CD4-positive, alpha-beta memory T cell (primary cell): ENCODE measurements at places on chromosomes 4 and X. TPM values are rescaled to one million over a fixed set of nuclear protein-coding genes. Genes with fewer than 3 reads are reported as not detected.

NOX1 gene
- not detected for polyA plus RNA-seq

DNA sequence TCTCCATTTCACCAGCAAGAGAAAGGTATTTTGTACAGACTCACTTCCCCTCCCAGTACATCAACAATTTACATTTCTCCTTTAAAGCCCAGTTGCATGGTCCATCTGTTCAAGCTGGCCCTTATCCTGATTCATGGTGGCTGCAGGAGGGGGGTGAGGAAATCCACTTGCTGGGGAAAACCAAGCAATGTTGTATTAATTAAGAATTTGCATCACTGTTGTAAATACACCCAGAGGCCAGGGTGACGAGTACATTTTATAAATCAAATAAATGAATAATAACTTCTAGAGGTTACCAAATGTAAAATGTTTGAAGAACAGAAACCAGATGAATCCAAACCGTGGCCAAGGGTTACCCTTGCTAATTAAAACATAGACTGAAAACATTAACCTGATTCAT, 395.9 kb upstream of the INTU start:
- H3K27me3 ChIP-seq, result no peaks in the 10 kb centered on the region
- H3K36me3 ChIP-seq, result no peaks in the 10 kb centered on the region
- H3K27ac ChIP-seq, result no peak overlapping the region
- H3K4me3 ChIP-seq, result no peak overlapping the region
- H3K4me1 ChIP-seq, result no peaks in the 10 kb centered on the region

GRCh38 chr4:87003266-87003665, 68.5 kb downstream of the AFF1 start:
- no peak overlapping the region for H3K4me3 ChIP-seq
- H3K27ac ChIP-seq, result no peak overlapping the region
- H3K27me3 ChIP-seq, result no peaks in the 10 kb centered on the region
- H3K36me3 ChIP-seq, result no peaks in the 10 kb centered on the region
- DNase-seq, result no peak

DNA sequence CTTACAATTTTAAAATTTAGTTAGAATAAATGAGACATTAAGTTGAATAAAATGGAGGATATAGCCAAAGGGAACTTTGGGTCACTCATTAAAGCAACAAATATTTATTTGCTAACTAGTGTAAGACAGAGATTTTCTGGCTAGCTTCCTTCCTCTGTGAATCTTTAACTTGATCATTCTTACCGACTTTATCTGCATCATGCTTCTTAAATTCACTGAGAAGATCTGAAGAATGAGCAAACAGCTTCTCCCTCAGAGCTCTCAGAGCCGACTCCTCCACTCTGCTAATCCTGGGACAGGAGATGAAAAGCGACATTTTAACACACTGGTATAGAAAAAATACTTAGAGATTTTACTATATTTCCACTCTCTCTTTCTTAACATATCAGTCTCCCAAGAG, 35.1 kb downstream of the PPEF2 start:
- no peaks in the 10 kb centered on the region for H3K36me3 ChIP-seq
- DNase-seq, result no peak
- no peaks in the 10 kb centered on the region for H3K27me3 ChIP-seq
- H3K4me1 ChIP-seq, result no peaks in the 10 kb centered on the region
- H3K27ac ChIP-seq, result no peak overlapping the region
